ENCODE measurements at places on chromosomes 13 and 19.

DNA sequence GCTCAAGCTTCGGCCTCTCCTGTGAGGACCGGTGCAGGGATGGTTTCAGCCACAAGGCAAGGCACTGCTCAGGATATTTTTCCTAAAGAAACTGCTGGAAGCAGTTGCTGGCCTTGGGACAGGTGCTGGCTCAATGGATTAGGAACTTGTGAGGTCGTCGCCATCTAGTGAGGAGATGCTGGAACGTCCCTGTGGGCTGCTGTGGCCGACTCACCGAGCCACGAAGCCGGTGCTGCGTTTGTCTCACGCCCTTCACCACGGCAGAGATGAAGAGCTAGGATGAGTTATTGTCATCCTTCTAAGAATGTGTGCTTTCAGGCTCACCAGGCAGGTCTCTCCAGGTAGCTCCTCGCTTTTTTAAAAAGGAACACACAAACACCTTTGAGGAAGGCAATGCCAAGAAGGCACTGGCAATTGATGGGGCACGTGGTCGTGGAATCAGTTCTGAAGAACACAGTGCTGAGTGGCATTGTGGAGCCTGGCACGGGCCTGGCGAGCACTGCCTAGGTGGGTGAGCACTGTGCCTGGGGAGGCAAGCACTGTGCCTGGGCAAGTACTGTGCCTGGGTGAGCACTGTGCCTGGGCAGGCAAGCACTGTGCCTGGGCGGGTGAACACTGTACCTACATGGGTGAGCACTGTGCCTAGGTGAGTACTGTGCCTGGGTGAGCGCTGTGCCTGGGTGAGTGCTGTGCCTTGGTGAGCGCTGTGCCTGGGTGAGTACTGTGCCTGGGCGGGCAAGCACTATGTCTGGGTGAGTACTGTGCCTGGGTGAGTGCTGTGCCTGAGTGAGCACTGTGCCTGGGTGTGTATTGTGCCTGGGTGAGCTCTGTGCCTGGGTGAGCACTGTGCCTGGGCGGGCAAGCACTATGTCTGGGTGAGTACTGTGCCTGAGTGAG lies 140.4 kb downstream of the TEX29 start:
- DNase-seq, result no peak

DNA sequence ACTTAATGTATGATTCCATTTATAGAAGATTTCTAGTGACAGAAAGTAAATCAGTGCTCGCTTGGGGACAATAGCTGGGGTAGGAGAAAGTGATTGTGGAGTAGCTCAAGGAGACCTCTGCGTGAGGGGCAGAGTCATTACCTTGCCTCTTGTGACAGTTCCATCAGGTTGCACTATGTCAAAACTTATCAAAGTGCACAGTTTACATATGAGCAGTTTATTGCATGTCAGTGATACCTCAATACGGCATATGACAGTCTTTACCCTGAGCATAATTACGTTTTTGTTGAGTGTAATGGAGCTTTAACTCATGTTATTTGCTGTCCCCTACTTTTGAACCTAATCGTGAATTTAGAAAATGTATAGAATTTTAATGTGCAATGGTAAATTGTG lies 15.0 kb downstream of the ARHGEF7 start:
- DNase-seq, result no peak

DNA sequence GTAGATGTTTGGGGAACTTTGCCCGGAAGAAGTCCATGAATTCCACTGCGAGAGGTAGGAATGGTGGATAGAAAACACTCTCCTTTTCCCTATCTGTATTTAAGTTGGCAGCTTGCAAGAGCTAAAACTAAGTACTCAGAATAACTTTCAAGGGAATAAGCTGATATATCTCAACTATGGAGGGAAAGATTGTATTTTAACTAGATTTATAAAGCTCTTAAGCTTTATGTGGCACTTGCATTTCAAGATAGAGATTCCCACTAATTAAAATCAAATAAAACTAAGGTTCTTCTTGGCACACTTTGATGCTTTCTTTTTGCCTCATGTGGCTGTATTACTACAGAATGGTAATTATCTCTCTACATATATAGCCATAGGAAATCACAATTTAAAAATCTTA lies 149.7 kb upstream of the STARD13 start:
- no peak for DNase-seq

DNA sequence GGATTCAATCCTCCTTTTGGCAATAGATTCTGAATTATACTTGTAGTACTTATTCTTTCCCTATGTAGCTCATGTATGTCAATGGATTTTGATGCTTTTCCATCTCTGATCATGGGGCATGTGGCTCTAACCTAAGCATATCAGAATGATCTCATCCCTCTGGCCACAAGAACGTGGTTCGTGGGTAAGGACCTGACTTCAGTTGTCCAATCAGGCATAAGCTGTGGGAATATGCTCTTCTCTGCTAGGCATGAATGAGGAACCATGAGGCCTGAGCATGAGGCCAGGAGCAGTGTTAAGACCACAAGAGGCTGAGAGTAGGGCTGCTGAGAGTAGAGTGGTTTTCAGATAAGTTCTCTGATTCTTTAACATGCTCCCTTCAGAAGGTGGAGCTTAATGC lies 292.4 kb upstream of the TSHZ3 start:
- no peak for DNase-seq

DNA sequence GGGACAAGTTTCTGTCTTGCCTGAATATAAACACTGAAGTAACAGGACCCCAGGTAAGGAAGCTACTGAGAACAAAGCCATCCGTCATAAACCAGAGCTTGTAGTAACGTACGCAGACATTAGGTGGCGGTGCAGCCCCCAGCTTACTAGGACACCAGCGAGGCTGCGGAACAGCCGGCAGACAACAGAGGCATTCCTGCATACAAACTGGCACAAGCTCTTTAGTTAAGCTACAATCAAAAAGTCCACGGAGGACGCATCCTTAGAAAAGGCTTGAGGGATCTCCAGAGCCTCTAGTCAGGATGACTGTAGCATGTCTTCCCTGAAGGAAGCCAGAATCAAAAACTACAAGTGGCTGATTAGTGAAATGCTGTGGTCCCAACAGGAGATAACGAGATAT lies 26.2 kb downstream of the ZNF160 start:
- DNase-seq, result no peak

DNA sequence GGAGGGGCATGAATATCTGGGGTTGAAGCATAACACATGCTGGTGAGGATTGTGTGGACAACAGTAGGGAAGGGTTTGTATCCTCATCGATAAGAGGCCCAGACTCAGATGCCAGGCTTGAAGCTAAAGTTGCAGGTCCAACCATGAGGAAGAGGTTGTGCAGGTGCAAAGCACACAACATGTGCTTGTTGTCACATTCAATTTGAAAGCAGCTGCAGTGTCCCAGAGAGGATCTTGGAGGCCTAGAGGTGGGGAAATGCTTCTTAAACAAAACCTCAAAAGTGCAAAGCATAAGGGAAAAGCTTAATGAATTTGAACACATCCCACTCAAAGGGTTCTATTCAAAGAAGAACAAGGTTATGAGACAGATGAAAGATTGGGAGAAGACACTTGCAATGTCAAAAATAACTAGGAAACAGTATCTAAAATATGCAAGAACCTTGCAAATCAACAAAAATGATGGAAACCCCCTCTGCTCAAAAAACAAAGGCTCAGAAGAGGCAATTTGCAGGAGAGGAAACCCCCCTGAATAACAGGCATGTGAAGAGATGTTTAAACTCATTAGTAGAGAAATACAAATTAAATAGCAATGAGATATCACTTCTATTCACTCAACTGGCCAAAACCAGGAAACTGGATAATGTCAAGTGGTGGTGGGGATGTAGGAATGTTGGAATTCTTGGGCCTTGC lies 187.1 kb downstream of the KATNAL1 start:
- no peak for DNase-seq

All from CD4-positive, CD25-positive, alpha-beta regulatory T cell (primary cell).